Activated CD8-positive, alpha-beta memory T cell treated with anti-CD3 and anti-CD28 coated beads, Interleukin-2, amount 50 U/mL, for 48 hours (primary cell): ENCODE measurements at places on chromosomes 1 and 21.

- DNase-seq = no peak
These were observed 70.1 kb upstream of the NRIP1 start for GRCh38 chr21:15134701-15135470.

- DNase-seq = no peak
These were observed 10.9 kb downstream of the EXO5 start for GRCh38 chr1:40519517-40519916.

DNA sequence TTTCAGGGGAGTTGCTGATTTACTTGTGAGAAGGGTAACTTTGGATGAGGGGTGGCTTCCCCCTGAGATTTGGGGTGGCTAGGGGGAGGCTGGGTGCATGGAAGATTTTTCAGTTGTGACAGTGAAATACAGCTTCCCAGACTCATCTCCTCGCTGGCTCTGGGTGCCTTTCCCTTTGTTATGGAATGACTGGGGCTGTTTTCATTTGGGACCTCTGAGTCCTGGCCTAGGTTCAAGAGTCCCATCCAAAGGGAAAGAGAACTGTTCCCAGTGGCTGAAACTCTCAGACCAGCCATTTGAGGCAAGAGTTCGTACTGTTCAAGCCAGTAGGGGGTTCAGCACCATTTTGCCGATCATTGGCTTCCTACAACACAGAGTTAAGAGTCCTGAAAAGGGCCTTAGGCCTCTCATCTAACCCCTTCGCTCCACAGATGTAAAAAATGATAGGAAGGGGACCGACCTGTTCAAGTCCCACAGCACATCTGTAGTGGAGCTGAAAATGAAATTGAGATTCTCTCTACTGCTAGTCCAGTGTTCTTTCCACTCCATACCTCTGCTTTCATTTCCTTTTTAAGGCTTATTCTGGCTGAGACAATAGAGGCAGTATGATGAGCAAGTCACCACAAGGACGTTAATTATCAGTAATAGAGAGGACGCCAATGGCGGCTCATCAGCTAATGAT lies 958 bp downstream of the DDR2 start:
- DNase-seq = no peak

GRCh38 chr1:88983791-88984559 lies 8.5 kb downstream of the KYAT3 start:
- DNase-seq = no peak

- DNase-seq = no peak
These were observed 5.7 kb upstream of the FYB2 start for GRCh38 chr1:56824938-56825337.

DNA sequence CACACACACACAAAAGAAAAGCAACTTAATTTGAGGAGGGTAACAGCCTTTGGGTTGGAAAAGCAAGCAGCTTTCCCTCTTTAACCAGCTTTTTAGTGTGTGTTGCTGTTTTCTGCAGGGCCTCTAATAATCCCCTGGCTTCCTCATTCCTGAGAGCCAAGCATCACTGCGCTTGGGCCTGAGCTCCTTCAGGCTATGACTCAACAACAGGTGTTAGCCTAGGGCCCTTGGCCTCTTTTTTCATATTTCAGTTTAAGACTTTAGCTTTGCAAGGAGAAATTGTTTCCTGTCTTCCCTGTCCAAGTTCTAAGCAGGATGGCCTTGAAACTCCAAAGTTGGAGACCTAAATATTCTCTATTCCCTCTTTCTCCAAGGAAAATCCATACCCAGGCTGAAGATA lies 26.2 kb upstream of the SNX27 start:
- DNase-seq = no peak

DNA sequence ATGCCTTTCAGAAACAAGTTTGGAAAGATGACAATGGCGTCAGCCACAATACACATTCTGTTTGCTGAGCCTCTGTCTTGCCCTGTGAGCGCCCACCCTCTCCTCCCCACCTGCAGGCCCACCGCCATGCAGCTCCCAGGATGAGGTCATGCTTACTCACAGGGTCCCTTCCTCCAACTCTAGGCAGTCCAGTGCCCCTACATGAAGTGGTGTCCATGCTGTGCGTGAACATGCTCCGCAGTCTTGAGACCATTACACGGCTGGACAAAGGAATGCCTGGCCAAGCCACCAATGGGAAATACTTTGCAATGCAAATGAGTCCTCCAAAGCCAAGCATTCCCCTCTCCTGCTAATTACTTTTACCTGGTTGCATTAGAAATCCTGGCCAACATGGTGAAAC lies 92.2 kb downstream of the CD58 start:
- no peak for DNase-seq

DNA sequence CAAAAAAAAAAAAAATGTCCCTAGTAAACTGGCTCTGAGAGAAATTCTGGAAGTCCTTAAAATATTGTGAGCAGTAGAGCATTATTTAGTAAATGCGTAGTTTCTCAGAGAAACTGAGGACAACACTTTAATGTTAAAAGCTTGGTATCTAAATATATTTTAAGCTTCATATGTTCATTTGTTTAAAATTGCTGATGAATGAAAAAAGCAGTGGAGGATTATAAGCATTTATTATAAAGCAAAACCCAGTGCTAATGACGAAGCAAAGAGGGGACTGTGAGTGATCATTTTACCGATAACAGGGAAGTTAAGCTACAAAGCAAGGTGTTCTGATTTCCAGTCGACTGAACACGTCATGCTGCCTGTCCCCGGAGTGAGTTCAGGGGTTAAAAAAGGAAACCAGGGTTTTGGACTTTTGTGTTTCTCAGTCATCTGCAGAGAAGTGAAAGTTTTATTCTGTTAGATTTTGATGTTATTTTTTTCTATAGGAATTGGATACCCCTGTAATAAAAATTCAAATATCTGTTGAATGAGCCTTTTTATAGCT lies 64.5 kb upstream of the SCCPDH start:
- no peak for DNase-seq

DNA sequence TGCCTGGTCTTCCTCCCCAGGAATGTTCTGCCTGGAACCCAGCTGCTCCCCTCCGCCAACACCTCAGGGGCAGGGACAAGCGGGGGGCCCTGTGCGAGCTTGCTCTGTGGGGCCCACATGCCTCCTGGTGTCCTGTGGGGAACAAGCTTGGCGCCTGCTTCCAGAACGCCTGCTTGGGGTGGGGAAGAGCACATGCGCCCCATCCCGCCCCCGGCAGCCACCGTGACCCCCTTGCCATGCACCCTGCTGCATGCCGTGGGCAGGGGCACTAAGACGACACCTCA lies 57.4 kb downstream of the MEGF6 start:
- no peak for DNase-seq

DNA sequence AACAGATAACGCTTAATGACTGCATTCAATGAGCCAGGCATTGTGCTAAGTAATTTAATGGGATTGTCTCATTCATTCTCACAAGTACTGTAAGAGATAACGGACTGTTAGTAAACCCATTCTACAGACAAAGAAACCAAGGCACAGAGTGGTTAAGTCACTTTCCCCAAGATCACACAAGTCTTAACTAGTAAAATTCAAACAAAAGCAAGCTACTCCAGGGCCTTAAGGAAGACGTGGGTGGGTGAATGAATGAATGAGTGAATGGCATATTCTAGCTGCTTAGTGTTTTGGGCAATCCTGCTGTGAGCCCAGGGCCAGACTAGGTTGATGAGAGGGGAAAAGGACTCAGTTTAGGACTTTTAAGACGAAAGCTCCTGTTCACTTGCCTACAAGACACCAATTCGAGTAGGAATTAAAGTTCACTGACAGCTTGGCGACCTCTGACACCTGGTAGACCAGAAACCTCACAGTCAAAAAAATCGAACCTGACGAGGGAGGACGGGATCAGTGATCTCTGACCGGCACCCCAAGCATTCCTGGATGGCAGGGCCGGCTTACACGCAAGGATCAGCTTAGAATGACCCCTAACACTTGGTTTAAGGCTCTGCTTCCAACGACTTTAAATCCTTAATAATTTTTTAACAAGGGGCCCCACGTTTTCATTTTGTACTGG lies 557 bp downstream of the EMC1 start:
- DNase-seq = peak; percentile 54

DNA sequence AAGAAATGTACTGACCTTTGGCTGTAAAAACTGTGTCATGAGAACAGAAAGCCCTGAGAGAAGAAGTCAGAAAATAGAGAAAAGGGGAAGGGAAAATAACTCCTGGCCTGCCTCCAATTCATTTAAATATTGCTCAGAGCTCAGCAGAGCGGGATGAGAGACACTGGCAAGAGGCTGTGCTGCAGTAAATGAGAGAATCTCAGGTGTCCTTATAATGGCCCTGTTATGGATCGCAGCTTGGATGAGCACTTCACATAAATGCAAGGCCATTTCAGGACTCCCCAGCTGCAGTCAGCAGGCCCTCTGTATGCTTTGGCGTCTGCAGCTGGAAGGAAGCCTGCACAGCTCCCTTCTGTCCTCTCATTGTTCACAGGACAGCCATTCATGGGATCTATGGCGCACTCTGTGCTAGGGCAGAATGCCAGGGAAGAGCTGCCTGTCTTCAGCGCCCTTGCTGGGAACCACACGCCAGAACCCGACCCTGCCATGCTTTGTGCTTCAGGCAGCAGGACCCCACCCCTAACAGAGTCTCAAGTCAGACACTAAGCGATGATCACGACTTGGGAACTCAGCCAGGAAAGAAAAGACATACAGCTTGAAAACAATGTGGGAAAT lies 20.7 kb upstream of the ABCB10 start:
- no peak for DNase-seq

DNA sequence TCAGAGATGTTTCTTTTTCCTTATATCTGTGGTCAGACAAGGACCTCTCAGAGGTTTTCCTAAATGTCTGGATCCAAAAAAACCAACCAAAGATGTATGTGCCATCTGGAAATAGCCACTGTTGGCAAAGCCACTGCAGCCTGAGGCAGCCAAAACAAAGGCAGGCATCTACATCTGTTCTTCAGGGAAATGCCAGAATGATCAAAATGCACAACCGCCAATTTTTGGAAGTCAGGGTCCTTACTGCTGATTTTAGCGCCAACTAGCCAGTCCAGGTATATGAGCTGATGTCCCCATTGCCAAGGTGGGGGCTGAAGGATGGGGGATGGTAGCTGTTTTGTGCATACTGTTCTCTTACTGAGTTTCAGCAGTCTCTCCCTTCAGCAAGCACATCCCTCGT lies 45.9 kb downstream of the SYT14 start:
- no peak for DNase-seq

DNA sequence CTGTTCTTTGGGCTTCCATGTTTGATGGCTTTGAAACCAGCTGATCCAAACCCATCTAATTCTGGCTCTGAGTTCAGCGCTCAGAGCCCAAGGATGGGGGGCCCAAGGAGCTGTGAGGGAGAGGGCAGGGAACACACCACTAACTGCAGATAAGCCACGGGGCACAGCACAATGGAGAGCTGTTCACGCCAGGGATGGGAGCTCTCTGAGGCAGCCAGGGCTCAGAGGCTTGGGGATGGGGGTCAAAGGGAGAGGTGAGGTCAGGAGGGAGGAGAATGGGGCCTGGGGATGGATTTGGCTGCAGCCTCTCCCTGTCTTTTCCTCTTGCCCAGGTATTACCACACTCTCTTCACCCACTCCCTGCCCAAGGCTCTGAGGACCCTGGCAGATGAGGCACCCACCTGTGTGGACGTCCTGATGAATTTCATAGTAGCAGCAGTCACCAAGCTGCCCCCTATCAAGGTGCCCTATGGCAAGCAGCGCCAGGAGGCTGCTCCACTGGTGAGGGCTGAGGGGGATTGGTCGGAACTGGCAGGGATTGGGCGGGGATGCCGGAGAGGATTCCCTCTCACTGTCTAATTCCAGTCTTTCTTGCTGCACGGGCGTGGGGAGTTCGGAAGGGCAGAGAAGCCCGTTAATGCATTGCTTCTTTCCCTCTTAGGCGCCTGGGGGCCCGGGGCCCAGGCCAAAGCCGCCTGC lies 11.3 kb downstream of the SLC30A2 start:
- DNase-seq = no peak
